ENCODE measurements at places on chromosomes 12 and 14.

GRCh38 chr12:111870706-111871105 lies 28.7 kb downstream of the MAPKAPK5 start:
- DNase-seq: no peak

DNA sequence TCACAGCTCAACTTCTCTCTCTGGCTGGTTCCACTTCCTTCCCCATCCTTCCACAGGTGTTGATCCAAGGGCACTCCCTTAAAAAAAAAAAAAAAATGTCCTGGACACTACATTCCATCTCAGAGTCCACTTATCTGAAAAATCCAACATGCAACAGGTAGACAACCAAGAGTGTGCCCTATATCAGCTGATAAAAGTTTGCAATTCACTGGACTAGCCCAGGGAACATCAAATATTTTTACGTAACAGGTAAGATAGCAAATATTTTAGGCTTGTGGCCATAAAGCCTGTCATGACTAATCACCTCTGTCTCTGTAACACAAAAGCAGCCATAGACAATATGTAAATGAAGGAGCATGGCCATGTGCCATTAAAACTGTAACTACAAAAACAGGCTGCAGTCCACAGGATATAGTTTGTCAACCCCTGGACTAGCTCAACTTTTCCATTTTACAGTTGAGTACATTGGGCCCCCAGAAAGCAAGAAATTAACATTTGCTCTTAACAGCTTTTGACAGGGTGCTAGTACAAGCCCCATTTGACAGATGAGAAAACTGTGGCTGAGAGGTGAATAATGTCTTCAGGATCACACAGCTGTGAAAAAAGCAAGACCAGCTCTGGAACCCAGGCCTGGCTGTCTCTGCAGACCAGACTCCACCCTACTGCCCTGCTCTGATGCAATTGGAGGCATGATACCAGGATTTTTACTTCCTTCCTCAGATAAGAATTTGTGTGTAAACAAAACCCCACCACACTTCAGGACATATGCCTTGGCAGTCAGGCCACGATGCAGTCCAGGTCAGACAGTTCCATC lies 68.9 kb downstream of the CMKLR1 start:
- no peak for DNase-seq

DNA sequence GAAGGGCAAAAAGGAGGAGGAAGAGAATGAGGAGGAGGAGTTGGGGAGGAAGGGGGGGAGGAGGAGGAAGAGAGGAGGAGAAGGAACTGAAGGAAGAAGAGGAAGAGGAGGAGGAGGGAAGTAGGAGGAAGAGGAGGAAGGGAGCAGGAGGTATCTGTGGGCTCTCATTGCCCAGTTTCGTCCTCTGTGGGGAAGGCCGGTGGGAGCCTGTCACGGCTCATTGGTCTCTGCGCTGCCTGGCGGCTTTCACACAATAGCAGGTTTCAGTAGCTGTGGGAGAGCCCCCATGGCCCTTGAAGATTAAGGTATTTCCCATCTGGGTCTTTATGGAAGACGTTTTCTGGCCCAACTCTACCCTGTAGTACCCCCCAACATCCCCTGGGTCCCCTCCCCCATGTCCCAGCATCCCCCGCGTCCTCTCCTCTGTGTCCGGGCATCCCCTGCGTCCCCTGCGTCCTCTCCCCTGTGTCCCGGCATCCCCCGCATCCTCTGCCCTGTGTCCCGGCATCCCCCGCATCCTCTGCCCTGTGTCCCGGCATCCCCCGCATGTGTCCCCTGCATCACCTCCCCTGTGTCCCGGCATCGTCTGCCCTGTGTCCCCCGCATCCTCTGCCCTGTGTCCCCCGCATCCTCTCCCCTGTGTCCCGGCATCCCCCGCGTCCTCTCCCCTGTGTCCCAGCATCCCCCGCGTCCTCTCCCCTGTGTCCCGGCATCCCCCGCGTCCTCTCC lies 278.2 kb upstream of the SFSWAP start:
- DNase-seq: no peak

- DNase-seq: no peak
These were observed 219.2 kb downstream of the CACNA1C start for GRCh38 chr12:2271961-2272360.

GRCh38 chr14:96221109-96221650 lies 16.5 kb downstream of the BDKRB2 start:
- DNase-seq: no peak

DNA sequence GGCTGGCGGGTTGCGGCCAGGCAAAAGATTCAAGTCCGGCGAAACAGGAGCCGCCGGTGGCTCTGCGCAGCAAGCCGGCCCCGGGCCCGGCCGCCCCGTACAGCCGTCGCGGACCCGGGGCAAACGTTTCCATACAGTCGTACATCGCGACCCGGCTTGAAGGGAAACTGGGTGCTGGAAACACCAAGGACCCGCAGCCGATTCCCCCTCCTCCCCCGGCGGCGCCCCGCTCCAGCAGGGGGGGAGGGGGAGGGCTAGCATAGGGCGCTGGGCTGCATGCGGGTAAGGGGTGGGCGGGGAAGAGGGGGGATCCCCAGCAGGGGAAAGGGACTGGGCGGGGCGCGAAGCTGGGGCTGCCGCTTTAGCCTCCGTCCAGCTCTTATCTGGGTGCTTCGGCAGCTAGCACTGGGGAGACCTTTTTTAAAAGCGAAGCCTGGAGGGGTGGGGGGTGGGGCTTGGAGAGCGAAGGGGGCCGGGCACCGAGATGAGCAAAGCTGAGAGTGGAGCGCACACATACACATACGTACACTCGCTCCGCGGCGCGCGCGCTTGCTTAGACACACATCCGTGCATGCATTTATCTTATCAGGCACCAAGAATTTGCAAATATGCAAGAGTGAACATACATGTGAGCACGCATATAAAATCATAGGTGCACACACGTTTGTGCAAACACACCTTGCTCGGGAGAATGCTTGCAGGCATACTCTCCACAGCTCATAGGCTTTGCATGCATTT lies 11.9 kb downstream of the RARG start:
- DNase-seq: peak; percentile 82

GRCh38 chr14:92539419-92539818 lies 25.8 kb downstream of the RIN3 start:
- no peak for DNase-seq

DNA sequence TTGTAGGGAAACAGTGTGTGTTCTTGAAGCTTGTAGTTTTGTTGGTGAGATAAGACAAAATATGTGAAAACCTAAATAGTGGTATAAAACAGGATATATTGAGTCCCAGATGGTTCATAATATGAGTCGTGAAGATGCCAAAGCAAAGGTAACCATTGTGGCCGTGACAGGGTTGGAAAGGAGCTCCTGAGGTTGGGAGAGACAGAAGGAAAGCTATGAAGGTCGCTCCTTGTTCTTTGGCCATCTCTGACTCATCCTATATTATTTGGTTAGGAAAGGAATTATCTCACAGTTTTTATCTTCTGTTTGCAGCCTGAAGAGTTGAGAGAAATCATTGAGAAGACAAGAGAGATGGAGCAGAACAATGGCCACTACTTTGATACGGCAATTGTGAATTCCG lies 27.1 kb downstream of the ATP6V1D start:
- DNase-seq: no peak

DNA sequence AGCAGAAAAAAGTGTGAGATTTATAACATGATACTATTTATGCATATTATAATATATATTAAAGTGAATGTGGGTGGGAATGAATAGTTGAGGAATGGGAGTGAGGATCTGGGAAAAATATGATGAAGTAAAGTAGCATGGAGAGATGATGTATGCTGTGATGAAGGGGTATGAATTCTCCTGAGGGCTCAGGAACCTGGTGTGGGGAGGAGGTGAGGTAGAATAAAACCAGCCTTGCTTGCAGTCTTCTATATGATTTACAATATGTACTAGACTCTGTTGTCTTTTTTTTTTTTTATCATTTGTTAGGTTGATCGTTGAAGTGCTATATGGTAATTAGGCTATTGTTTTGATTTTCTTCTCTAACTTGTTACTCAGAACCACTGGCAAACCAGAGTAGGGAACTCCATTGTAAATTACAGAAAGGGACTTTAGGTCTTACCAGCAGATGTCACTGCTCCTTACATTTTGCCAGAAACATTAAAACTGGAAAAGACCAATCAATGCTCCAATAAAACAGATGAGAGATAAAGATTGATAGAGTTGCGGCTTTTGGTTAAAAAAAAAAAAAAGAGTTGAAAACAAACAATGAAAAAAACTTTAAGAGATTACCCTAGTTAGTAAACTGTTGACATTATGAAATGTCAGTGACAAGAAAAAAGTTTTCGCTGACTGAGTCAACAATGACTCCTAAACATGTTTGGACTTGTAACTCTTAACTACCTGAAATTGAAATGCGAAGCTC lies 39.9 kb downstream of the ATL1 start:
- no peak for DNase-seq

DNA sequence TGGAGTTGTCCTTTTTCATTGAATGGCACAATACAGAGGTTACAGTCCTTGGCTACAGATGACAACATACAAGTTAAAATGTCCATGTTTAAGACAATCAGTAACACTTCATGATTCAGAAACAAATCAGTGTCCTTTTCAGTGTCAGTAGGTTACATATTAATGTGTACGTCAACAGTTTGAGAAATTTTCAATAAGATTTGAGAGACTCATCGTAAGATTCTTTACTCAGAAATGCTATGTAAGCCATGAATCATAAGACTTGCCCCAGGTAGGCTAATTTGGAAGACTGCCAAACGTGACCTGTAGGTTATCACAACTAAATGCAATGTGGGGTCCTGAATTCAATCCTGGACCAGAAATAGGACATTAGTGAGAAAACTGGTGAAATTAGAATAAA lies 3.5 kb downstream of the RDH12 start:
- DNase-seq: no peak

DNA sequence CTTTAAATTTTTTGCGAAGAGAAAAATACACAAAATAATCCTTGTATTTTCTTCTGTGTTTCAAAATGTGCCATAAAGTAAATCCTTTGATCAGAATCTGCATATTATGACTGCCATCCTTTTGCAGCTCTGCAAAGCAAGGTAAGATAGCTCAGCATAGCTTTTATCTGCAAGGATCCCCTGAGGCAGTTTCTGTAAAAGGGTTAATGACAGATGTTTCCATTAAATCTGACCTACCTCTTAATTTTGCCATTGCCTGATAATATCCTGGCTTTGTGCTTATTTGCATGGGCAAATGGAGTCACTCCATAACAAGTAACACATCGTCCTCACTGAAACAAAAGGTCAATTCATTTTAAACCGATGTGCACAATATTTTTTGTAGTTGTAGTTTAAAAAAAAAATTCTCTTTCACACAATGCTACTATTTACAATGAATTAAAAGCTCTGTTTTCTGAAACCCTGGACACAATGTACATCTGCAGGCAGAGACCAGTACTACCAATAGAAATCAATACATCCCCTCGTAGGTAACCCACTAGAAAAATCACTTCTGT lies 108.5 kb upstream of the SOX5 start:
- DNase-seq: no peak

GRCh38 chr12:80717856-80718255 lies 1.1 kb downstream of the MYF5 start:
- no peak for DNase-seq

GRCh38 chr14:103144085-103144484 lies 20.8 kb downstream of the TNFAIP2 start:
- no peak for DNase-seq

DNA sequence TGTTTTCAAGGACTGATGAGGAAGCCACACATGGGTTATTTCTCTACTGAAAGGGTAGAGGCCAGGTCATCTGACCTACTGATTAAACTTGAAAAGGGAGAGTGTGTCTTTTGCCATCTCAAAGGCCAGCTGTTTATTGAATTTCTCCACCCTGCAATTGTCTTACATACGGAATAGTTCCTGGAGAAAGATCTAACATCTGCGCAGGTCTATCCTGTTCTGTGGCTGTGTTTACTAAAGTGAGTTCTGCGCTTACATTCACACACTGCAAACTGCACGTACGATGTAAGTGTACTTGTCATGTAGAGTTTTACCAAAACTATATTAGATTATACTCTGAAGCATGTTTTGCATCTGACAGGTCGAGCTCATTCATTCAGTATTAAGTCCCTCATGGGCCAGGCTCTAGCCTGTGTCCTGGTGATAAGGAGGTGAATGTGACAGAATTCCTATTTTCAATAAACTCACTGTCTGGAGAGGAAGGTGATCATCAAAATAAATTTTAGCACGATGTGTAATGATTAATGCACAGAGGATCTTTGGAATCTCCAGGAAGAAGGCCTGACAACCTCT lies 96.6 kb downstream of the PRKCH start:
- DNase-seq: no peak

GRCh38 chr12:58932806-58933681 lies 12.7 kb upstream of the LRIG3 start:
- DNase-seq: no peak

DNA sequence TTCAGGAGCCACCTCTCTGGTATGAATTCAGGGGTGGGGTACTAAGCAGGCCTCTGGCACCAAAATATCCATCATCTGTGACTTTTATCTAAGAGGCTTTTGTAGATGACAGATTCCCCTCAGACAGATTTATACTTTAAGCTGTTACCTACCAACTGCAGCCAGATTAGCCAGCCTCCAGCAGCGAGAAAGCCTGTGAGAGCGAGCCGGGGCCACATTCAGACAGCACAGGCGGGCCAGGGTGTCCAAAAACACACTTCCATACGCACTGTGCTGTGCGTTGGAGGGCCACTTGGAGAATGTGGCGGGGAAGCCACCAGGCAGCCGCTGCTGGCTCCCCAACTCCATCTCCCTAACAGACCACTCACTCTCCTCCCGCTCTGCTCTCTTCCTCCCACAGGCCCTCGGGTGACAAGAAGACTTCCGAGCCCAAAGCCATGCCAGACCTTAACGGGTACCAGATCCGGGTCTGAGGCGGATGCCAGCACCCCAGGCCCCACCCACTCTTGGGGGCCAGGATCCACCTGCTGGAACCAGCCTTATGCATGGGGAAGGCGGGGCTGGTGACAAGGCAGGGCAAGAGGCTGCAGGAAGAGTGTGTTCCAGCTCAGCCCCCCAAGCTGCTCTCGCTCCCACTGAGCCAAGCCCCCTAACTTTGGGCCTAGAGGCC lies 17.4 kb downstream of the VASH1 start:
- DNase-seq: no peak

- DNase-seq: no peak
These were observed 164.8 kb downstream of the DUSP6 start for GRCh38 chr12:89187507-89187906.

- no peak for DNase-seq
These were observed 5.2 kb downstream of the TRAFD1 start for GRCh38 chr12:112130441-112130998.

- peak; percentile 14 for DNase-seq
These were observed 222.4 kb upstream of the AMIGO2 start for GRCh38 chr12:47302111-47302671.

Data from CD8-positive, alpha-beta T cell (primary cell).